ENCODE measurements at places on chromosomes 1 and 21.

DNA sequence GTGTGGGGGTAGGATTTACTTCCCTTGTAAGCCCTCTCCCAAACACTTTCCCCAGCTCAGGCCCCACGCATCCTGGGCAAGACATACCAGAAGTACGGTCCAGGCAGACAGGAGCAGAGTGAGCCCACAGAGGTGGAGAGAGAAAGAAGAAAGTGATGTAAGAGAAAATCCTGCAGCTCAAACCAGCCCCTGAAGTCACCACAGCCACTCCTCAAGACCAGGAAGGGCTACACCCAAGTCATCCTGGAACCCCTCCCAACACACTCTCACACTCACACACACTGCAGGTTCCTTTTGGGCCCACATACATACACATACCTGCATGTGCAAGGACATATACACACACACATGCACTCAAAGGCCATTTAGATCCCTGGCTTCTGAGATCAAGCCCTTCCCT lies 106.8 kb downstream of the SYT2 start:
- no peak for DNase-seq

DNA sequence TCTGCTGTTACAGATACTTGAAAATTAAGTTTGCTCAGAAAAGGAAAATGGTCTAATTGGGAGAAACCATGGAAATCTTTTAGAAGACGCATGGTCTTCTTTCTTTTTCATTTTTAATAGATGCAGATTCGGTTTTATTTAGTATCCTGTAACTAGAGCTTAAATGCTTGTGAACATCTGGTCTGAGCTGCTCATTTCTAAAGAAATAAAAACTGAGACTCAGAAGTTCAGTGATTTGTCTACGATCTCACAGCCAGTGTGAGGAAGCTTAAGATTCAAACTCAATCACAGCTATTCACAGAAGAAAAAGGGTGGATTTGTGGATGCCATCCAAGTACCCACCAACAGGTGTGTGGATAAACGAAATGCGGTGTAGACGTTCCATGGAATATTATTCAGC lies 80.0 kb upstream of the TIAM1 start:
- no peak for DNase-seq

DNA sequence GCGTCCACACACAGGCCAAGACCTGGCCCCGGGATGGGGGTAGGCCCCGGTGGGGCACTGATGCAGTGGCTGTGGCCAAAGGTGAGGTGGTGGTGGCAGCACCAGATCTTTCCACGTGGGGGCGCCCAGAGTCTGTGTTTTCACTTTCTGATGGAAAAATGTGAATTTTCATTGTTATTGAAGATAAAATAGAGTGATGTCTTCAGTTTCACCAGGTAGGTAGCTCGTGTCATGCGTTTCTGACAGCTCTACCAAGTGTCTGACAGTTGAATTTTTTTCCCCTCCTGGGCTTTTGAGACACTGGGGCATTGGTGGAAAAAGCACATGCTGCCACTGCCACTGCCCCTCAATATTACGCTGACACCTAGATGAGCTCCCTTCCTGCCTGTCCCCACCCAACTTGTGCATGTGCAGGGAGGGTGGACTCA lies 40.0 kb upstream of the MAGOH start:
- no peak for DNase-seq

DNA sequence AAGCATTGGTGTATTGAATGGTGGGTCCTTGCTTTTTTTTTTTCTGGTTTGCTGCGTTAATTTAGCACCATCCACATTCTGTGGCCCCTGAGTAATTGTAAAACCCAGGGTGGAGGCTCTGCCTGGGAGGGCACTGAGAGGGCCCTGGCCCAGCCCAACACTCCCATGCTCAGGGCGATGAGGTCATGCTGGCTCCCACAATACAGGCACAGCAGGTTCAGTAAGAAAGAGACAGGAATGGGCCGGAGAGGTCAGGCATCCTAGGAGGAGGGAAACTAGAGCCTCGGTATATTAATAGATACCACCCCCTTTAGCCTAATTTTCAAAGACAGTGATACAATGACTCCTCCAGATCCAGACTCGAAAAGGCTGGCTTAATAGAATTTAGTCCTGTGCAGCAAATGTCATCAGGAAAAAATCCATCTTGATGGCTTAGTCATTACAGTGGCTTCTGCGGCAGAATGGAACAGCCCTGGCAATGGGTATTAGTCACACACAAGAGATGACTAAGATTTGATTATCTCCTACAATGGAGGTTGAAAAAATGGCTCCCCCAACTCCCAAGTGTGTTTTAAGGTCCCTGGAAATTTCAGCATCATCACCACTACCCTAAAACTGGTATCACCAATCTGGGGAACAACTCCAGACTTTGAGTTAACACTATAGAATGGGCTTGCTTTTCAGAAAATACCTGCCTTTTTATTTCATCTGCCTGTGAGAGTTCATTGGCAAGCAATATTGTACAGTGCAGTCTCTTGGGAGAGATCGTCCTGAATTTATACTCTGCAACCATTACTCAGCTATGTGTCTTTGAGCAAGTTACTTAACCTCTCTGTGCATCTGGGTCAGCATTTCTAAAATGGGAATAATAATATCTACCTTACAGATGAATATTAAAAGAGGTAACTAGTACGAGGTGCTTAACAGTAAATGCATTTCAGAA lies 43.9 kb upstream of the LYST start:
- no peak for DNase-seq

GRCh38 chr1:167629681-167630567 lies at the start of gene RCSD1:
Gene RCSD1, plus strand, starts transcription at chr1:167630232. Its CDS starts 192 bp downstream, at chr1:167630424.
- DNase-seq = no peak

- DNase-seq = no peak
Measured at GRCh38 chr1:156754219-156754618, 2.7 kb upstream of the HDGF start.

GRCh38 chr1:84675106-84675505 lies 15.2 kb downstream of the SSX2IP start:
- DNase-seq = no peak

GRCh38 chr1:24374891-24375786 lies 38.4 kb downstream of the STPG1 start:
- no peak for DNase-seq

- no peak for DNase-seq
Measured at GRCh38 chr1:47708658-47709018, 270.8 kb downstream of the FOXD2 start.

All from NCI-H1092 (cell line).